Fibroblast of upper back skin (primary cell): ENCODE measurements at places on chromosomes 12 and 14.
A peak's percentile ranks its signal among the peaks of the same experiment; 100 is the strongest.

- no peak for DNase-seq
Observed at GRCh38 chr12:118038137-118038536, 21.6 kb downstream of the RFC5 start.

- DNase-seq: no peak
Observed at GRCh38 chr12:85796001-85796400, 40.2 kb downstream of the RASSF9 start.

- no peak for DNase-seq
Observed at GRCh38 chr12:40620564-40621019, 71.6 kb upstream of the CNTN1 start.

DNA sequence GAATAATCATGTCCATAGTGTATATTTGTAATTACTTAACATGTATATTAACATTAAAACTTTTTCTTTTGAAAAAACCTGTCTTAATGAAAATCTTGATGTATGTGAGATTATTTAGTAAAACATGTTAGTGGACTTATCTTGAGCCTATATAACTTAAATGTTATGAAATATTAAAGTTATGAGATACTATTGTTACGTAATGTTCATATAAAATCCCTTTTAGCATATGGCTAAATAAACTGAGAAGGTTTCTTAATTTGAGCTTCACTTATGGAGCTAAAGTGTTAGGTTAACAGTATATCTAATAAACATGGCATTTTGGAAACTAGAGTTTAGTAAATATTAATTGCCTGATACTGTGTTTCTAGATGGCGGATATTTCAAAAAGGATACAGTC, 59.9 kb downstream of the MIA2 start:
- DNase-seq: no peak

DNA sequence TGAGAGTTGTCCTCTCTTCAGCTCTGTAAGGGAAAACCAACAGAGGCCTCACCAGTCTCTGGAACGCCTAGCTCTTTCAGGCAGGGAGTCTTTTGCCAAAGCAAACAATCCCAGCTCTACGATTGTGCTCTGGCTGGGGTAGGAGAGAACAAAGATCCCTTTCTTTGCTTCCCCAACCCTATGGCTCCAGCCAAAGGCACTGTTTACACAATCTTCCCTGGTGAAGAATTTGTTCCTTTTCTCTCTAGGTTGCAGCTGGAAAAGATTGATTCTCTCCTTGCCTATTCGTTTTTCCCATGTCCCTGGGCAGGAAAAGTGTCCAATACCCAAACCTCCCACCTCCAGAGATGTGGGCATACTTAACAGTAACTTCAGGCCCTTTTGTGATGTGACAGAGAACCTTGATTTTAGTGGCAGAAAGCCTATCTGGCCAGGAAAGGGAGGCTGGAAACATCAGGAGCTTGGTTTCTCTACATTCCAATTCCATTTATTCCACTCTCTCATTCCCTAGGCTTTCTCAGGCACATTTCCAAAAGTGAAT, 16.8 kb downstream of the ATP5MC2 start:
- peak; percentile 69 for DNase-seq

DNA sequence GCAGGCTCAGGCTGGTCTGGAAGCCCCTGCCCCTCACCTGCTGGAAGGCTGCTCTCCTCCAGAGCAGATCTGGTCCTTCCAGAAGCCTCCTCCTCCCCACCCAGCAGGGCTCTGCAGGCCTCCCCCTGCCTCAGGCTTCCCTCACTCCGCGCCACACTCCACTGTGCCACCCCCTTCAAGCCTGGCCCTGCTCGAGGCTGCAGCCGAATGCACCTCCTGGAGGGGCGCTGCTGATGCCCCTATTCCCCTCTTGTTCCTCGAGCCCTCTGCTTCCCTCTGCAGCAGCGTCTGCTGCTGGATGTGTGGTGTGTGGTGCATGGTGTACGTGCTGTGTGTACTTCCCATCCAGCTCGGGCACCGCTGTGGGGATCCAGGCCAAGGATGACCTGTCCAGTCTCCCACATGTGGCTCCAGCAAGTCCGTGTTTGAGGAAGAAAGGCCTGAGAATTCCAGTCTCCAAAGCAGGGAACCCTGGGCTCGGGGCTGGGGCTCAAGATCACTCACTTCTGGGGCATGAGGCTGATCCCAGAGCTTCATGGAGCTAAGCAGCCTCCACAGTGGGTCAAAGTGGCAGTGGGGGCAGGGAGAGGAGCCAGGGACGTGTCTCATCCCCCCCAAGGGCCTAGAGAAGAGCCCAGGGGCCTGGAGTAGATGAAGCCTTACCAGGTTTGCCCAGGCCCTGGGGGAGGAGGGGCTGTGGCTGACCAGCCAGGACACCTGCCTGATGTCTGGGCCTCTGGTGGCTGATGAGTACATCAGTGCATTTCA, 136.0 kb upstream of the C14orf180 start:
- DNase-seq: no peak

DNA sequence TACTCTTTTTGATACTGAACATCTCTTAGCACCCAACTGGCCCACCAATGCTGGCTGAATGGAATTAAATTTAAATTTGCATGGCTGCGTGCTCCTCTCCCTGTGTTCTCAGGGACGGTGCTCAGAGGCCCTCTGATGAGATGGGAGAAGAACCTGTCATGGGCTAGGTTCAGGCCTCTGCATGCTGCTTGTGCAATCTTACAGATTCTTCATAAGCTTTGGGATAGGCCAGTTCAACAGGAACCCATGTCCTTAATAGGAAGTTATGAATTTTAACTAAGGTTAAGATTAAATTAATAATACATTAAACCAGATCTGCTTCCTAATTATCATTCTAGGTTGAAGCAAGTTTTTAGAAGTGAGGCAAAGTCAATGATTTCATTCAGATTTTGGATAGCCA, 119.7 kb upstream of the LRIG3 start:
- DNase-seq: no peak

GRCh38 chr14:20818861-20819260, 16.2 kb upstream of the RNASE1 start:
- DNase-seq: no peak

DNA sequence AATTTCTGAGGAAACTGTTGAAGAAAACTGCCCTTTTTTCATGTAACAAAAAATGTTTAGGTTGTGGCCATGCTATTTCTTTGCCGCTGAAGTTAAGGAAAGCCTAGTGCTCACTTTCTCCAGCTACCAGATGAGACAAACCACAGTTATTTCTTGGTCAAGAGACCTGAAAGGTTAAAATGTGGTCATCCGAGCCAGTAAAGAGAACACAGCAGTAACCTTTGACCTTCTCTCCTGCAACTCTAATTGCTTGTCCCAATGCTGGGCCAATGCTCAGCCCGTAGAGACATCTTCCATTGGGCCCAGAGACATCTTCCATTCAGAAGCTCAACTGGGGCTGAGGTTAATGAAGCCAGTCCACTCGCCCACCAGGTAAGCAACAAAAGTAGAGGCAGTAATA, 109.8 kb upstream of the CPSF6 start:
- no peak for DNase-seq

DNA sequence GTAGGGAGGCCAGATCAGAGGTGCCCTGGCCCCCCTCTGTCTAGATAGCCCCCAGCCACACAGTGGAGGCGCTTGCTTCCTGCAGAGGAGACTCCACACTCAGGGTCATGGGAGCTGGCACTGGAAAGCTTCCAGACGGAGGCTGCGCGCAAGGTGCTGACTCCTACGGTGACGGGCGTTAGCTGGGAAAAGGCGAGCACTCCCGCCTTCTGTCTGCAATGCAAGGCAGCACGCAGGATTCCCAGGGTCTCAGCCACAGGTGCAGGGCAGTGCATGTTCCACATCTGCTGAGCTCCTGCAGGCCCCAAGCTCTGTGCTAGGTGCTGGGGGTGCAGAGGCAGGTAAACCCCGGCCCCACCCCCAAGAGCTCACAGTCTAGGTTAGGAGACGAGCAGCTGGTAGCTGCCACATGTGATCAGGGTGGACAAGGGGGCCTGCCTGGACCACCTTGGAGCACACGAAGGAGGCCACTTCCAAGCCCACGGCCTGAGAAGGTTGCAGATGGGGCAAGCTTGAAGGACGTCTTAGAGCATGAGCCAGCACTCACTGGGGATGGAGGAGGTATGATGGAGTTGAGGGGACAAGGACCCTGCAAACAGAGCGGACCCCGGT, 310.9 kb upstream of the DIO3 start:
- DNase-seq: no peak
